ENCODE measurements at places on chromosomes 6 and 20. TPM values are rescaled to one million over a fixed set of nuclear protein-coding genes. Genes with fewer than 3 reads are reported as not detected.

The PTPRT gene
- not detected for total RNA-seq

The TRIM10 gene
- not detected for total RNA-seq

The FBXO5 gene
- 24.5 TPM for total RNA-seq

DNA sequence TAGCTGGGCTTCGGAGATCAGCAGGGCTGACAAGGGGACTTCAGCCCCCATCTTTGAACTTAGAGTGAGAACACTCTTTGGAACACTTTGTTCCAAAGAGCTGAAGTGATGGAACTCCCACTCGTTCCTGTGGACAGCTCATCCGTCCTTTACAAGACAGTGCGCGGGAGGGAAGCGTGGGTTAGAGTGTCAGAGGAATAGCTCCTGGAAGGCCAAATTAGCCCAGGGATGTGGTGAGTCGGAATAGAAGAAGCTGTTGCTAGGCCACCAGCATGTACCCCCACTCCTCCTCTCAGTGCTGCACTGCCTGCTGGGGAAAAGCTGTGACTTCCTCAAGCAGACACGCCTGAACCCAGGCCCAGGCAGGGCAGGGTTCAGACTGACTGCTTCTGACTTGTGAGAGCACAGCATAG is 1.7 kb downstream of the SDCBP2 start:
- peak; percentile 53 for DNase-seq

GRCh38 chr6:92433911-92434310 is 985.4 kb downstream of the EPHA7 start:
- no peak for DNase-seq
